Stimulated activated CD4-positive, alpha-beta T cell treated with anti-CD3 and anti-CD28 coated beads, Interleukin-4, amount 100 ng/mL, for 4 hours (primary cell): ENCODE measurements at places on chromosomes 11 and 22.

- no peak for DNase-seq
Observed at GRCh38 chr11:108137212-108137611, 15.8 kb downstream of the ACAT1 start.

DNA sequence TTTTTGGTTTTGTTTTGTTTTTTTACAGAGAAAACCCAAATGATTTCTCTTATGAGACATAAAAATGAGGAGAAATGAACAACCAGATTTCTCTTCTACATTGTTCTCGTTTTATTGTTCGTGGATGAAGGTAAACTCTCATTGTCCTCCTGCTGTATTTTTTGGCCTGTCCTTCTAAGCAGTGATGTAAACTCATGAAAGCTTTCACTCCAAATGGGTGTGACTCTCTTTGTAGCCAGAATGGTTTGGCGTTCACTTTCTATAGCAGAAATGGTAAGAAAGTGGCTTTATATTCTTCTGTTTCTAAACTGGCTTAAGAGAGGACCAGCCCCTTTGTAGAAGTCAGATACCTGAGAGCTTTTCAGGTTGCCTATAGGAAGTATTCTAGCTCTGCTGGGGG lies 15.5 kb upstream of the BMAL1 start:
- no peak for DNase-seq

GRCh38 chr11:74577624-74578396 lies 14.6 kb upstream of the POLD3 start:
- no peak for DNase-seq

DNA sequence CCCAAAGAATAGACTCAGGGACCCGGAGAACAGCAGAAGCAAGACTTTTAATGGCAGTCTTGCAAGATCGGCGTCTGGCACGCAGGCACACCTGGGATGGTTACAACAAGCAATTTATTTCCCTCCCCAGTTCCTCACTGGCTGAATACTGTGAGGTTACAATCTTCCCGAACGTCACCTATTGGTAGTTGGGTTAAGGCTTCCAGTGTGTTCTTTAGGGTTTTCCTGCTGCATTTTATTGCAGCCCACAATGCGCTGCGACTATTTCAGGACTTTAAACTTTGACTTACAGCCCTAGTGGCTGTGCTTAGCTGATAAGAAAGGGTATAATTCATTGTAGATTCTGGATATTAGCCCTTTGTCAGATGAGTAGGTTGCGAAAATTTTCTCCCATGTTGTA lies 11.5 kb upstream of the TRIM68 start:
- no peak for DNase-seq

- DNase-seq = peak; percentile 28
Observed at GRCh38 chr11:128733440-128734102, 39.7 kb downstream of the FLI1 start.

GRCh38 chr22:46734830-46735453 lies 3.1 kb downstream of the CERK start:
- peak; percentile 51 for DNase-seq

DNA sequence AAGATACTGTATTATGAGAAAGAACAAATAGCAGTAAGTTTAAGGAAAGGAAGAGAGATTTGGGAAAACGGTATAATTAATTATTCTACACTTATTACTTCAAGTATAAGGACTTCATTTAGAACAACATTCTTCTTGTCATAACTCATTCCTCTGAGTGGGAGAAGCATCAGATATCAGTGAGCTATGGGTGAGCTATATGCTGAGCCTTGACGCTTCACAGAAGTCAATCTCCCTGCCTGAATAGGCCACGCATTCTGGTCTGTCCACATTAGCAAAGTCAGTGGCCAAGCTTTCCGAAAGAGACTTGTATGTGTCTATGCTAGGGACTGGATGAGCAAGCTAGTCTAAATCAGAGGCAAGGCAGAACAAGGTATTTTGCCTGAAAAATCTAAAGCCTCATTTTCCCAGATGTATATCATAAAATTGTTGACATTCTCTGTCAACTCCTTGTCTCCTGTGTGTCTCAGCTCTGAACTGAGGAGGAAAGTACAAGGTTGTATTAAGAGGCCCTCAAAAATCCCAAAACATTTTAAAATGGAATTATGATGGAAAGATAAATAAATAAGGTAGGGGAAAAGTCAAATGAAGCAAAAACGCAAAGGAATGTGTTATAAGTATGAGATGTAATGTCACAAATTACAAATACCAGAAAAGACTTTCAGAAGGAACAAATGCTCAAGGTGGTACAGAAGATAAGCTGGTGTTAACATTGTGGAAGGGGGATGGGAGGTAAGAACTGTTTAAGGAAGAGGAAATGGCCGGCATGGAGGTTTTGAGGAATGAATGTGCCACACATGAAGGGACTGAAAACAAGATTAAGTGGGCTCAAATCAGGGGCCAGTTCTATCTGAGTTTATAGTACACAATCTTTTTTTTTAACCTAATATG lies 1.4 kb downstream of the OR52N2 start:
- no peak for DNase-seq

DNA sequence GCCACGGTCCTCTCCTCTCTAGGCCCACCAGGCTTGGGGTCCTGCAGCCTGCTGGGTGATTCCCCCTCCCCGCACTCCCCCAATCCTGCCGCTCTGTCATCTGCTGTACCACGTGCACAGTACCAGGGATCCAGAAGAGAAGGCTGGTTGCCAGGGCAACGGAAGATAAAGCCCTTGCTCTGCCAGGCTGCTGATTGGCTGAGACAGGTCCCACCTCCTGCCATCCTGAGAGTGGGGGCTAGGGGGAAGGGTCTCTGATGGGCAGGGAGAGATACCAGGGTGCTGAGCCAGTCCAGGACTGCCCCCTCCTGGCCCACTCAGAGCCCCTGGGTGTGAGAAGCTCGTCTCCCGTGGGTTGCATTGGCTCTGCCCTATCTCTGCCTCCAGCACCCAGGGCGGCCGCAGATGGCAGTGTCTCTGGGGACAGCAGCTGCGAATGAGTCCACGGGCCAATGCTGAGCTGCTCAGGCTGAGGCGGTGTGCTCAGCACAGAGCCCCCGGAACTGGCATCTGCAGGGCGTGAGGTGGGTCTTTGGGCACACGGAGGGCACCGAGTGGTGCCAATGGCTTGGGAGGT lies at the start of gene SMIM45:
Gene SMIM45 (plus strand): TSS at position 253 of the 577 bp plus-strand sequence.
- DNase-seq = no peak

- no peak for DNase-seq
Observed at GRCh38 chr11:66365166-66365565, 6.4 kb downstream of the SLC29A2 start.

DNA sequence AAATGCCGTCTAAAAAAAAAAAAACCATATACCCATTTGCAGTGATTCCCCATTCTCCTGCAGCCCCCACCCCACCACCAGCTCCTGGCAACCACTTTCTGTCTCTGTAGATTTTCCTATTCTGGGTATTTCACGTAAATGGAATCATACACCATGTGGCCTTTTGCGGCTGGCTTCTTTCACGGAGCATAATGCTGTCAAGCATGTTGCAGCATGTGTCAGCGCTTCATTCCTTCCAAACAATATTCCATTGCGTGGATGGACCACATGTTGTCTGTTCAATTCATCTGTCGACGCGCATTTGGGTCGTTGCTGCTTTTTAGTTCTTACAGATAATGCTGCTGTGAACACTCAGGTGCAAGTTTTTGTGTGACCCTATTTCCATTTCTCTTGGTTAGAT lies 14.8 kb upstream of the EMID1 start:
- DNase-seq = no peak

GRCh38 chr11:78957476-78958245 lies 383.0 kb upstream of the NARS2 start:
- no peak for DNase-seq

- DNase-seq = no peak
Observed at GRCh38 chr11:76773921-76774361, 9.2 kb upstream of the TSKU start.

DNA sequence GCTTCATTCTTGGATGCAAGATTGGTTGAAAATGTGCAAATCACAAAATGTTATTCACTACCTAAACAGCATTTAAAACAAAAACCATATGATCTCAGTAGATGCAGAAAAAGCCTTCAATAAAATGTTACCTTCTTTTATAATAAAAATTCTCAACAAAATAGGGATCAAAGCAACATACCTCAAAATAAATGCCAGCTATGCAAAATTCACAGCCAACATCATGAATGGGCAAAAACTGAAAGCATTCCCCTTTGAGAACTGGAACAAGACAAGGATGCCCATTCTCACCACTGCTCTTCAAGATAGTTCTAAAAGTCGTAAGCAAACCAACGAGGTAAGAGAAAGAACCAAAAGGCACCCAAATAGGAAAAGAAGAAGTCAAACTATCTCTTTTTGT lies 2.0 kb downstream of the OR5AK2 start:
- no peak for DNase-seq

GRCh38 chr11:74312326-74312725 lies 886 bp upstream of the P4HA3 start:
- no peak for DNase-seq

GRCh38 chr11:47928426-47928825 lies 51.9 kb upstream of the PTPRJ start:
- no peak for DNase-seq

DNA sequence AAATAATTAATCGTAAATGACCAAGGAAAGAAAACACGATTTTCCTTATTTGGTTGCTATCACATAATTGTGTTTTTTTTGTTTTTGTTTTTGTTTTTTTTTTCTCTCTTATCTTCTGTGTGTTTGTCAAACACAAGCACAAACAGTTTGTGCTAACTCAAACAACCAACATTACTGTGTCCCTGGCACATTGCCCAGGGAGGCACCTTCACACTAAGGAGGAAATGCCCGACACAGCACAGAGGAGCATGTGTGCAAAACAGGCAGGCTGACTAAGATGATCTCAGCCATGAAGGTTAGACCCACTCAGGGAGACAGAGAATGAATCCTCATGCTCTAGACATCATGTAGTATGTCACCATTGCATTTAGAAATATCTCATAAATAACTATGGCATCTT lies 130.1 kb downstream of the SOX6 start:
- no peak for DNase-seq

DNA sequence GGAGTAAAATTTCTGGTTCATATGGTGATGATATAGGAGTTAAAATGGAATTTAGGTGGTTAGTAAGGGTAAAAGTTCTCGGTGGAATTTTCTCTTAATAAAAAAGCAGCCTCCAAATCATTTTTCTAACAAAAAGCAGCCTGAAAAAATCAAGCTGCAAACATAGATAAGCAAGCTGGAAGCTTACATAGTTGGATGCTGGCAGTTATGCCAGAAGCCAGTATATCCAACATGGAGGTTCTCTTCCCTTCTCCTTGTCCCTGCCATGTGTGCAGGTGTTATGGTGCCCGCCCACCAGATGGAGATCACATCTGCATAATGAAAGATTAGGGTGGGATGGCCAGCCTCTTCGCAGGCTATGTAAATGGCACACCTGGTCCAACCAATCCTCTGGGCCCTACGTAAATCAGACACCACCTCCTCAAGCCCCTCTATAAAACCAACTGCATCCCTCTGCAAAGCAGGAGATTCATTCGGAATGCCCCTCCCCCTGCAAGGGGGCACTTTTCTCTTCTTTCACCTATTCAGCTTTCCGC lies 22.4 kb downstream of the PIWIL3 start:
- DNase-seq = no peak

DNA sequence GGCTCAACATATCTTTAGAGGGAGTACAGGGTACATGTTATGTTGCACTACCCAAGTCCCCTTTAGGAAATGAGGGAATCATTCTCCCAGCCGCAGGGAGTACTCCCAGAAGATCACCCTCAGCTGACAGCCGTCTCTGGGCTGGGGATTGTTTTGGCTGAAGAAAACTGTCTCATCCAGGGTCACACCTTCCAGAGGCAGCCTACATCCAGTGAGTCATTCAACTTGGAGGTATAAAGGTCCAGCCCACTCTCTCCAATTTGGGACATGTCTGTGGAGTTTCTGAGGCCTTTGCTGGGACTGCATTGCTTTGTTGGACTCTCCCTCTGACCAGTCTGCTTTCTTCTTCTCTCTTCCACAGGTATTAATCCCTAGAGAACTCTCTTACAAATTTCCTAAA lies 42.1 kb downstream of the RASSF10 start:
- no peak for DNase-seq

- peak; percentile 73 for DNase-seq
Observed at GRCh38 chr11:9363954-9364912, 20.2 kb upstream of the IPO7 start.

DNA sequence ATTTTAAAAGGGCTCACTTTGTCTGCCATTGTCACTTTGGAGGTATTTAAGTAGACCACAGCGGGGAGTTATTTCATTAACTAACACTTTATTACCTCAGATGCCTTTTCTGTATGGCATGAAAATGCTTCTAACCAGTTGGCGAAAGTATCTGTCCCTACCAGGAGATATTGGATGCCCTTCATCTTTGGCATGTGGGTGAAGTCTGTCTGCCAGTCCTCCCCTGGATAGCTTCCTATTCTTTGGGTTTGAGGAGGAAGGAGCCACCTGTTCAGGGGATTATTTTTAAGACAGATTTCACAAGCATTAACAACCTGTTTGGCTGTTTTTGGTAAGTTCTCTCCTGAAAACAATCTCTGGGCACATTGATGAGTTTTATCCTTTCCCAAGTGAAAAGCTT lies 17.1 kb downstream of the MS4A6E start:
- DNase-seq = no peak

GRCh38 chr22:42360348-42360747 lies 71.9 kb downstream of the NFAM1 start:
- DNase-seq = no peak

DNA sequence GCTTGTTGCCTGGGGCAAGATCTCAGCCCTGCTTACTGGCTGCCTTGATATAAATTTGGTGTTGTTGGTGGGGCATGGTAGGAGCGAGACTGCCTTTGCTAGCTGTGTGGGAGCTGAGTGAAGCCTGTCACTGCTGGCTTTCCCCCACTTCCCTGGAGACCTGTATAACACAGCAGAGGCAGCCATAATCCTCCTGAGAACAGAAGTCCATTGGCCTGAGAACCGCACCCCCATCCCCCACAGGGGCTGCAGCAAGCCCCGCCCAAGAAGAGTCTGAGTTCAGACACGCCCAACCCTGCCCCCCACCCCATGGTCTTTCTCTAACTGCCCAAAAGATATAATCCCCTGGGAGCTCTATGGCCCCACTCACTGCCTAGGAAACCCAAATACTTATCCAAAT lies 39.2 kb upstream of the ARHGAP42 start:
- no peak for DNase-seq

- DNase-seq = no peak
Observed at GRCh38 chr22:30121960-30122359, 41.7 kb downstream of the HORMAD2 start.

GRCh38 chr11:105699203-105699602 lies 89.3 kb downstream of the GRIA4 start:
- no peak for DNase-seq

DNA sequence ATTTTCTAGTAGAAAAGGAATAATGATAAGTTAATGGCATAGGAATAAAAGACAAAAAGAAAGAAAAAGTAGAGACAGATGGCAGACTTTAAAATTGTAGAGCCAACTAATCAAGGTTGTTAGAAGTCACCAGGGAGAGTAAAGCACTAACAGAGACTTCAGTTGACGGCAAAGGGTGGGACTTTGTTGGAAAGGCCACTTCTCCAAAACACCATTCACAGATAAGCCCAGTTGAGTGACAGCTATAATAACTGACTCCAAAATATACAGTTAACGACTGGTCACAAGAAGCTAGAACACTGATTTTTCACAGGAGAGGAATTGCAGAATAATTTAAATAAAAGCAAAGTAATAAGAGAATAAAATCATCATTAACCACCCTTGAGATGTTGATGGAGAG lies 16.0 kb upstream of the SOX6 start:
- DNase-seq = no peak
